ENCODE measurements at places on chromosomes 5 and 9.
A peak's percentile ranks its signal among the peaks of the same experiment; 100 is the strongest.

GRCh38 chr9:82488313-82489200, 500.0 kb downstream of the SPATA31D1 start:
- DNase-seq = peak; percentile 89

GRCh38 chr5:73274881-73275663, 102.1 kb downstream of the TMEM174 start:
- peak; percentile 61 for DNase-seq

GRCh38 chr5:96730586-96730985, 68.4 kb downstream of the CAST start:
- DNase-seq = no peak

GRCh38 chr9:28032268-28032590, 458.9 kb upstream of the C9orf72 start:
- DNase-seq = no peak

DNA sequence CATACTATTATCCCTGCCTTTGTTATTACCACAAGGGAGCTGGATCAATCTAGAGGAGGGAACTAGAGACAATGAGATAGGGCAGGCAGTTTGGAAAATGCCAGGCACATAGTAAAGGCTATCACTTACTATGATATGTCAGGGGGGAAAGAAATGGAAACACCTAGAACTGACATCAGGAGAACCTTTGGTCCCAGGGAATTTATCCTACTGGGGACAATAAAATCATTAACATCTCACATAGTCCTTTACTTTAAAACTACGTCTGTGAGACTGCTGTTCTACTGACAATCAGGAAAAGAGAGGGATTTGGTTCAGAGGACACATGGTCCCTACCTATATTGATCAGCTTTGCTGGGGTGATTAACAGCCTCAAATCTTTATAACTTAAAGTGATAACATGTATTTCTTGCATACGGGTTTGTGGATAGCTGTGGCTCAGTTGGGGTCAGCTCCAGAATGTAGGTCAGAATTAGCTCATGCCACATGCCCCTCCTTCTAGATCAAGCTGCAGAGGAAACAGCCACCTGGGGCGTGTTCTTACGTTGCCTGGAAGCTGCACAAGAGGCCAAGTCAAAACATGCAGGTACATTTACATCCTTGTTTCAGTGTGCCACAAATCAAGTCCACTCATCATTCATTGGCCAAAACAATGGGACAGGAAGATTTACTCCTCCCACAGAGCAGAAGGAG, 43.9 kb upstream of the ALDOB start:
- no peak for DNase-seq

DNA sequence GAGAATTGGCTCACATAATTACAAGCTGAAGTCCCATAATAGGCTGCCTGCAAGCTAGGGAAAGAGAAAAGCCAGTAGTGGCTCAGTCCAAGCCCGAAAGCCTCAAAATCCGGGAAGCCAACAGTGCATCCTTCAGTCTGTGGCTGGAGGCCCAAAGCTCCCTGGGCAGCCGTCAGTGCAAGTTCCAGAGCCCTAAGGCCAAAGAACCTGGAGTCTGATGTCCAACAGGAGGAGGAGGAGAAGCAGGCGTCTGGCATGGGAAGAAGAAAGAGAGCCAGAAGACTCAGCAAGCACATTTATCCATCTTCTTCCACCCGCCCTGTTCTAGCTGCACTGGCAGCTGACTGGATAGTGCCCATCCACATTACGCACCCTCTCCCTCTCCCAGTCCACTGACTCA, 213.4 kb downstream of the GAS1 start:
- peak; percentile 50 for DNase-seq

GRCh38 chr5:6418679-6419276, 29.9 kb upstream of the UBE2QL1 start:
- DNase-seq = no peak

- DNase-seq = no peak
These were observed 269.2 kb downstream of the ACTL7B start for GRCh38 chr9:108586471-108587139.
